Non-pigmented ciliary epithelial cell (primary cell): ENCODE measurements at places on chromosomes 16 and 17.

GRCh38 chr17:82072827-82073226 is 7.2 kb upstream of the DUS1L start:
- DNase-seq = no peak

- no peak for DNase-seq
Observed at GRCh38 chr16:7887316-7887715, 554.7 kb downstream of the RBFOX1 start.

- no peak for DNase-seq
Observed at GRCh38 chr17:63487014-63487339, 10.1 kb downstream of the ACE start.

- DNase-seq = no peak
Observed at GRCh38 chr17:49403514-49404289, 11.0 kb downstream of the PHB1 start.

GRCh38 chr16:19132255-19132654 is 18.5 kb downstream of the ITPRIPL2 start:
- no peak for DNase-seq

- DNase-seq = no peak
Observed at GRCh38 chr16:88442727-88443576, 10.1 kb upstream of the ZFPM1 start.

GRCh38 chr17:74369221-74369620 is 1.9 kb downstream of the GPR142 start:
- DNase-seq = no peak

DNA sequence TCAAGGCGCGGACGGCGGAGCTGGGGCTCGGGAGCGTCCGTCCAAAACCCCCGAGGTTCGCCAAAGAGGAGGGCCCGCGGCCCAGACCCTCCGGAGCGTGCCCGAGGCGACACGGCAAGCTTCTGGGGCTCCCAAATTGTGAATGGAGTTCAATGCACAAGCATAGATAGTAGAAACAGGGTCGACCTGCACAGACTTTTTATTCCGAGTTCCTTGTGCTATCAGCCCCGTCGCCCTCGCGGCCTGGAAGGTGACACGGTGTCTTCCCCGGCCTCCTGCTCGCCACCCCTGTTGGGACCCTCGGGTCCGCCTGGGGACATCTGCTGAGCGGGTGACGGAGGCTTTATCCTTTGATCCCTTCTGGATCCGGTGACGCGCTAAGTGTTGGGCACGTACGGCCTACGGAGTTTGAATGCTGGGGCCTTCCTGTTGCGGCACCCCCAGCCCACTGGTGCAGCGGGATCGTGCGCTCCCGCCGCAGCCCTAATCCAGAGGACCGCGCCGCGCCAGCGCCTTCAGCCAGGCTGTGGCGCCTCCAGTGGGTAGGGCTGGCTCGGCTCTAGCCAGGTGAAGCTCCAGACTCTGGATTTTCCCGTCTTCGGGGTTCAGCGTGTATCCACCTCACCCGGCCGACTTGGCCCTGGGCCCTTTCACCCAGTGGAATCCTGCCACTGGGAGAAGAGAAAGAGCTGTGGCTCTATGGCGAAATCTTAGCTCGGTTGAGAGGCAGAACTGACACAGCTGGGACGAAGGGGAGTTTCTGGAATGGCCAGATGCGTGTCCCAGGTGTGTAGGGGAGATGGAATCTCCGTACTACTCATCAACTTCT is 17.0 kb upstream of the NTN1 start:
- no peak for DNase-seq

DNA sequence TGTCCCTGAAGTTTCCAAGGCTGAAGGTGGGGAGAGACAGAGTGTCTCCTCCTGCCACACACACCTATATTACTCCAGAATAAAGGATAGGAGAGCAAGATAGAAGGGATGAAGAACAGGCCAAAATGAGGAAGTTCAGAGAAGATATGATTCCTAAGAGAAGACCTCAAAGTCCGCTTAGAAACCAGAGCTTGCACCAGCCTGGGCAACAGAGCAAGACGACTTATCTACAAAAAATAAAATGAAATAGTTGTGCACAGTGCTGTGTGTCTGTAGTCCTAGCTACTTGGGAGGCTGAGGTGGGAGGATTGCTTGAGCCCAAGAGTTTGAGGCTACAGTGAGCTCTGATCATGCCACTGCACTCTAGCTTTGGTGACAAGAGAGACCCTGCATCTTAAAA is 128.2 kb downstream of the HS3ST3B1 start:
- no peak for DNase-seq

DNA sequence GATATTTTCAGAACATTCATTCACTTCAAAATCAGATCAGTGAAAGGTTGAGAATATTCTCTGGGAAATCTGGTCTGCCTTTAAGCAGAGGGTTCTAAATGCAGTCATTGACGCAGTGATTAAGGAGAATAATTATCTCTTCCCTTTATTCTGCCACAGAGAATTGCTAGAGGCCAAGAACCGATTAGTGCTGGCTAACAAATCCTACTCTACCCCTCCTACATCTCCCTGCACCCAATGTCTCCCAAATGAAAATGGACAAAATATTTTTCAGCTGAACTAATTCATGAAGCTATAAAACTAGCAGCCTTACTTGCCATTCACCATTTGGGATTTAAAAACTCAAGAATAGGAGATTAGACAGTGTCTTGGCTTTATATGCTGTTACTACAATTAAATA is 185.5 kb upstream of the SOX9 start:
- no peak for DNase-seq

- no peak for DNase-seq
Observed at GRCh38 chr17:64772845-64773299, 110.8 kb upstream of the SMURF2 start.

GRCh38 chr17:31967648-31968047 is 30.8 kb downstream of the SUZ12 start:
- no peak for DNase-seq

DNA sequence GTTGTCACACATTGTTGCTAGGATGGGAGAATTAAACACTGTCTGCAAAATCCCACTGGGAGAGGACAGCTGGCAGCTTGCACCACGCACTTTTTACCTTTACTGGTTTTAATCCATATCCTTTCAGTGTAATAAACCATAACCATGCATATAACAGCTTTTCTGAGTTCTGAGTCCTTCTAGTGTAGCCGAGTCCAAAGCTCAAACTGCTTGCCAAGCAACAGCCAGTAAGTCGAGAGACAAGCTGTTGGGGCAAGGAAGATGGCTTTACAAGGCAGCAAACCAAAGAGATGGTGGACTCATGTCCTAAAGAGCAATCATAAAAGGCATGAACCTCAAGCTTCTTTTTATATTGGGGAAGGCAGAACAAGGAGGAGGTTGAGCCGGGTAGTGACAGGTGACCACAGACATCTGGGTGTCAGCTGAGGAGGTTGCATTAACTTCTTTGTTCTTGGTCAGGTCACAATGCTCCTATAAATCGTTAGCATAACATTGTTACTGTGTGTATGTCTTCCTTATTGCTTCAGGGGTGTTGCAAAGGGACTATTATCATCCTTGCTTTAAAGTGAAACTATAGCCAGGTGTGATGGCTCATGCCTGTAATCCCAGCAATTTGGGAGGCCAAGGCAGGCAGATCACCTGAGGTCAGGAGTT is 7.3 kb upstream of the CD300H start:
- no peak for DNase-seq
